ENCODE measurements at places on chromosomes 5 and 9.

DNA sequence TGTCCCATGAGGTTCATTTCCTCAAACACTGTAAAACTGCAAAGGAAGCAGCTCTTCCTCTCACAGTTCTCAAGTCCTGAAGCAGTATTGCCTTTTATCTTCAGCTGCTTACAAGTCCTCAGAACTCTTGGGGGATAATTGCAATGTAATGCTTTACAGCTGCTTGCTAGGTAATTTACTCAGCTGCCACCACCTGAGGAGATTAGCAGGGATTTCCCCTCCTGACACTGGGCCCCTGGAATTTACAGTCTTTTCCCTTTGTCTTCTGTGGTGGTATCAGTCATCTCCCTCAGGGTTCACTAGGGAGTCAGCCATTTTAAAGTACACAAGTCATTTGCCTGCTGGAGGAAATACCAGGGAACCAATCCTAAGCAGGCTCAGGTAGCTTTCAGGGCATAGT, 754.3 kb upstream of the GRAMD2B start:
- no peak for DNase-seq

DNA sequence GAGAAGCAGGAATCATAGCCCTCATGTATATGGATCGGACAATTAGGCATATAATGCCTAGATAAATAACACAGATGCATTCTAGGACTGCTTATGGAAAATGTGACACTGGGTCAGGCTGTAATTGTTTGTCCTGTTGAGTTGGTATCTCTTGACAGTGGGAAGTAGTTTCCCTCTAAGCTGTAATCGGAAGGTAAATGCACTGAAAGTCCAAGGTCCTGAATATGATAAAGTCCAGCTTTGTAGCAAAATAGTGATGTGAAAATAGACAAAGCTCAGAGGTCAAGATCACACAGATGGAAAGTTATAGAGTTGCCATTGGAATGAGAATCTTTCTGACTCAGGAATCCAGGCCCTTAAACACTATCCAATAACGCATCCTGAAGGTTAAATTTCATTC, 214.2 kb downstream of the GABRB2 start:
- no peak for DNase-seq

DNA sequence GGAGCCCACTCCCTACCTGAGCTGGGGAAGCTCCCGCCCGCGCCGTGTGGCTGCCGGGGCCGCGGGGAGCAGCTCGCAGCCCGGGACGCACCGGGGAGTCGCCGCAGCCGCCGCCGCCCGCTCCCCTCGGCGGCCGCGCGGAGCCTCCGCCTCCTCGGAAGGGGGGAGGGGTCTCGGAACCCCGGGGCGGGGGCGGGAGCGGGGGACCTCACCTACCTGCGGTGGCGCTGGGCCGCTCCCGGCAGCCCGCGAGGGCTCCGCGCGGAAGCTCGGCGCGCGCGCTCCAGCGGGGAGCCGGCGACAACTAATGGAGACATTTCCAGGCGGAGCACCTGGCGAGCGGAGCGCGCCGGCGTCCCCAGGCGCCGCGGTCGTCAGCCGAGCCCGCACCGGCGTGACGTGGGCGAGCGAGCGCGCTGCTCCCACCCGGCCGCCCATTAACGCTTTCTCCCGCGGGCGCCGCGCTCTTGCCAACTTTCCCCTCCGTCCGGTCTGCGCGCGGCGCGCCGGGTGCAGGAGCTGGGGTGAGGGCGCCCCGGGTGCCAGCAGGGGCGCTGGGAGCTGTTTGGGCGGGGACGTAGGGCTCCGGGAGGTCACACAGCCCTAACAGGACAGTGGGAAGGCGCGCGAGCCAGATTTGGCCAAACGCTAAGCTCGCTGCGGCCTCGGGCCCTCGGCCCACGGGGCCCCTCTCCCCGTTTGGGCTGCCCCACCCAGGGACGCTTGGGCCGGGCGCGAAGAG, 4.3 kb upstream of the IRX4 start:
- DNase-seq: no peak

DNA sequence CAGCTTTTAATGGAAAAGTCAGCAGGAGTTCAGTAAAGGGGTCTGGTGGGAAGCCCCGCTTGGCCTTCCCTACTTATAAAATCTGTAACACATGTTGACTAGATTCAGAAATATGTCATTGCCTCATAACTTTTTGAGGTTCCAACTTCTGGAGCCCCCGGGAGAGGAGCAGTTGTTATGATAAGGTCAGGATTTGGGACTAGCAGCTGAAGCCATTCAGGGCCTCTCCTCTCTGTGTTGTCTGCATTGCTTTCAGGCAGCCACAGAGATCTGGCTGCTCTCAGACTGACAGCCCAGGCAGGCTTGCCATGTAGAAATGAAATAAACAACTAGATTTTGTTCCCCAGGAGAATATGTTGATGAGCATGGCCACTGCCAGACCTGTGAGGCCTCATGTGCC, 167.1 kb downstream of the RFK start:
- no peak for DNase-seq

DNA sequence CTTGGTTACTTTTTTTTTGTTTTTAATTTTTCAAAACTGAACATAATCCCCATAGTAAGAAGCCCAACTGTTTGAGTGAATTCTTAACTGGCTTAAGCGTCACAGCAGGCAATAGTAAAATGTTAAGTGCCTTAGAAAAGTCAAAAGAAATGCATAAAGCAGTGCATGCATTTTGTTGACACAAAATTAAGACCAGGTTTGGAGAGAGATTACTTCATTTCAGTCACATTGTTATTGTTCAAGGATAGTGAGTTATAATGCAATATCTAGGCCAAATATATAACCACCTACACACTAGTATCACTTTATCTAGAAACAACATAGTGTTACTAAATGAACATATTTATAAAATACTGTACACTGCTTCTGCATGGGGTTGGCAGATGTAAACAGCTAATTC, 116.9 kb upstream of the KLF9 start:
- DNase-seq: no peak

DNA sequence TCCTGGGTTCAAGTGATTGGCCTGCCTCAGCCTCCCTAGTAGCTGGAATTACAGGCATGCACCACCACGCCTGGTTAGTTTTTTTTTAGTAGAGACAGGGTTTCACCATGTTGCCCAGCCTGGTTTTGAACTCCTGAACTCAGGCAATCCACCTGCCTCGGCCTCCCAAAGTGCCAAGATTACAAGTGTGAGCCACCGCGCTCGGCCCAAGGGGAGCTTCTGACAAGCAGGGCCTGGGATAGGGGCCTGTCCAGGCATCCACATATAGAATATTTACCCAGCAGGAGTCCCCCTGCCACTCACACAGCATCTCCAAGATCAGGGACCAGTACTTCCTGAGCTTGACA, 10.1 kb downstream of the IRF1 start:
- DNase-seq: no peak

- no peak for DNase-seq
Measured at GRCh38 chr9:88672874-88673689, 138.1 kb downstream of the NXNL2 start.

DNA sequence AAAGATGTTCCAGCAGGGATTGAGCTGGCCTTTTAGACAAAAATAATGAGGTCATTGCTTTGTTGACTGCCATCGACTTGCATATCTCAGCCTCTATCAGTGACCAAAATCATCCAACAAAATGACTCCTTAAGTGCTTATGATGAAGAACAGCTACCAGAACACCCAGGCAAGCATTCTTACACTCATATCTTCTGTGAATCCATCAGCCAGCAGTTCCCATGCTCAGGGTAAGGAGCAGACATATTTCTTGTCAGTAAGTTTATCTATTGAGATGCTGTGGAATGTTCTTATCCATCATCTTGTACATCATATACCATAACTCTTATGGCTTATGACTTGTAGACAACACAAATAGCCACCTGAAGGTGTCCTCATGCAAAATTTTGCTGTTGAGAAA, 20.2 kb upstream of the SPDL1 start:
- DNase-seq: no peak

DNA sequence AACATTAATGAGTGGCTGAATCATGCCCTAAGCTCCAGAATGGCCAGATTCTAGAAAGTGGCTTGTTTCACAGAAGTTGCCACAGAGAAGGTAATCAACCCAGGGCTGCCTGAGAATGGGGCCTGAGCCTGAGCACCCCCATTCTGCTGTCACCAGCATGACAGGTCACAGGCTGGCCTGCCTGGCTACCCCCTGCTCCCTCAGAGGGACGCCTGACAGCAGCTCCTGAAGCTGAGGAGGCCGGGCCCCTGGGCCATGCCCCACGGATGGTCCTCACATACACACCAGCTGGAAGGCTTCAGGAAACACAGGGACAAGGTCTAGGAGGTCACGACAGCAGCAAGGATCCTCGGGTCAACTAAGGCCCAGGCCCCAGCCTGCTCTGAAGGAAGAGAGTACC, 3.7 kb downstream of the GABRP start:
- DNase-seq: no peak

GRCh38 chr5:40410964-40411635, 268.6 kb upstream of the PTGER4 start:
- DNase-seq: no peak

DNA sequence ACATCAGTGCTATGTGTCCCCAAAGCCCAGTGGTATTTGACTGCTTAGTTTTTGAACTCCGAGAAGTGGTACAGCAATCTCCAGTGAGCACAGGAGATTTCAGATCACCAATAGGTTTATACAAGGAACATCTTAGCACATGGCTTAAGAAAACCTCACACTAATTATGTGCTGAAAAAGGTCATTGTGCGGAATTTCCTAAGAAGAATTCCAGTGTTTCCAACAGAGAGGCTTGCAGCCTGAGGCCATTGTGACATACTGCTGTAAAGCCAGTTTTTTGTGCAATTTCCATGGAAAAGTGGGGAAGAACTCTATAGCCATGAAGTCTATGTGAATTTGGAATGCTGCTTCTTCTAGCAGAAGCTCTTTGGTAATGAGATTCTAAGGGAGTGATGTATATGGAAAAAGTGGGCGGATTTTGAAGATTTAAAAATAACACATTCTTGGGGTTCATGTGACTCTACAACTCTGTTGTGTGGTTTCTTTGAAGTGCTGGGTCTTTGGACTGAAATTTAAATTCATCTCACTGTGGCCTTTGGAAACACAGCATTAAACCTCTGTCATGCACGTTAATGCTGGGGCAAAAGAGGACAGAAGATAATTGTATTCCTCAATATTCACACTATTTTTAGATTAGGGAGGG, 110.5 kb upstream of the CD180 start:
- no peak for DNase-seq

DNA sequence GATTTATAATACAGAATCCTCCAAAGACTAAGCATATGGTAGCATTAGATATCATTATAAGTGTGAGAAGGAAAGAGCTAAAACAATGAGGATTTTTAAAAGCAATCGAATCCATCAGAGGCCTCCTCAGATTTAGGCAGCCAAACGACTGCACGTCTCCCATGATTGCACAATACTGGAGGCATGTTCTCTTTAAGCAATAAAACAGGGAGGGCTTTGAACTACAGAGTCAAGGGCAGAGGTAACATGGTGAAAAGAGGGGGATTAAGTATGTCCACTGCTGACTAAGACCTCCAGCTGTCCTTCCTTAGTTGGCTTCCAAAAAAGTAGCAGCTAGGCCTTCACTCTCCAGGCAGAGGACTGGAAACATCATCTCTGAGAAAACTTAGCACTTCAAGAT, 298.7 kb upstream of the RGMB start:
- DNase-seq: no peak

DNA sequence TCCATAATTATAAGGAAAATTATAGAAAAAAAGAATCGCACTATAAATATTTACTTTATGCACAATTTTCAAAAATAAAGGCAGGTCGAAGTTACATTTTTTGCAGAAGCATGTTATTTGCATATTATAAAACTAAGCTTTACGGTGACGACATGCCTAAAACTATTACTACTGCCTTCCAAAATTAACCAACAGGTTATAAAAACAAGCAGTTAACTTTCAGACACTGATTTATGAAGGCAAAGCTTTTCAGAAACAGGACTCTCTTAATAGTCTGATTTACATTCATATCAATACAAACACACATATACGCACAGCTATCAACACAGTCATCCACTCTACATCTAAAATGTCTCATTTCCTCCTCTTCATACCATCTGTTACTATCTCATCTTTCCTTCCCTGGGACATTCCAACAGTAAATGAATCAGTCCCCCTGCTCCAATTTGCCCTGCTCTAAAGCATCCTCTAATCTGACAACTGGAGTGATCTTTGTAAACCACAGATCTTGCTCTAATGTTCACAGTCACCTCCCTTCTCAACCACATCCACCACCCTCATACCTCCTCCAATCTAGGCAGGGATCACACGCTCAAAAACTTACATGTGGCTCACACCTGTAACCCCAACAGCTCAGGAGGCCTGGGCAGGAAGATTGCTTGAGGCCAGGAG, 21.6 kb downstream of the FBXW11 start:
- DNase-seq: peak; percentile 39

GRCh38 chr5:140934964-140935606, 9.0 kb downstream of the PCDHAC1 start:
- DNase-seq: no peak

- DNase-seq: no peak
Measured at GRCh38 chr5:368183-369084, 46.9 kb downstream of the AHRR start.

DNA sequence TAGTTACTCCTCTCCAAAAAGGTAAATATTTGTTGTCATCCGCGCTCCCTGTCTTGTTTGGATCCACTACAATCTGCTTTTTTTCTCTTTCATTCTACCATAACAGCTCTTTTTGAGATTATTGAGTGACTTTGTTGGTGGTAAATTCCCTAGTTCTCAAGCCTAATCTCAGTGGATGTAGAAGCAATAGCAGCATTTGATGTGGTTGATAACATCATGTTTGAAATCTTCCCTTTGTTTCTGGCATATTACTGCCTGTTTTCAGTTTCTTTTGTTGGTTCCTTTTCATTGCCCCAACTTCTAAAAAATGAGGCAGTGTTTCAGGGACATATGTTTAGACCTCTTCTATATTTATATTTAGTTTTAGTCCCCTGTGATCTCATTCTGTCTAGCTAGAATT, 8.9 kb downstream of the CDC42SE2 start:
- peak; percentile 50 for DNase-seq

- DNase-seq: no peak
Measured at GRCh38 chr9:121736934-121737462, 85.6 kb downstream of the DAB2IP start.

- peak; percentile 2 for DNase-seq
Measured at GRCh38 chr9:127163409-127163808, 41.0 kb upstream of the ANGPTL2 start.

GRCh38 chr5:107670087-107670931, 428 bp downstream of the EFNA5 start:
- DNase-seq: no peak

DNA sequence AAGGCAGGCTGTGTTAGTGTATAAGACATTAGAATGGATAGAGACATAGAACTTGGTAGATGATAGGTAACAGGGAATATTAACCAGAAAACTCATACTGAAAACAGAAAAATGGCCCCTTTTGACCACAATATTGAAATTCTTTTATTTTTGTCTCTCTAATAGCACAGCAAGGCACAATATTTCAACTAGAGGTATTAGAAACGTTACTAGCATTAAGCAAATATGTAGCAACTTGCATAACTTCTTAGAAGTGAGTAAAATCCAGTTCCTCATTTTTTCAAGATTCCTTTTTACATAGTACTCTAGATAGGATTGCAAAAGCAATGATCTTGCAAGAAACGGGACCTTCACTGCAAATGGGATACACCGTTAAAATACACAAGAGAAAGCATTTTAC, 102.7 kb upstream of the VCAN start:
- DNase-seq: no peak
